ENCODE measurements at places on chromosomes 3 and 15.

DNA sequence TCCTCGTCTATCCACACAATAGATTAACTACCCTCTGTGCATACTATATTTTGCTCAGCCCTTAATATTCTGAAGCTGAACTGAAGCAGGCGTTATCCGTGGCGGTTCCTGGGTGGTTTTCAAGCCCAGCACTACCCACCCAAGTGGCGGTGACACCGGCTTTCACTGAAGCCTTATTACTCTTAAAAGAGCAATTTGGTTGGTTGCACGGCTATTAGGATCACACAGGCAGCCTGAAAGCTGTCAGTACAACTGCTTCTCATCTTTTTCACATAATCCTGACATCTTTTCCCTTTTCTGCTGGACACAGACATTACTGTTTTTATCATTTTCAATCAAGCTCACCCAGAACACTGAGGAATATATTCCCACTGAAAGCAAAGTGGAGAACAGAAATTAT, 525.3 kb upstream of the ZNF717 start:
- no peak for DNase-seq

DNA sequence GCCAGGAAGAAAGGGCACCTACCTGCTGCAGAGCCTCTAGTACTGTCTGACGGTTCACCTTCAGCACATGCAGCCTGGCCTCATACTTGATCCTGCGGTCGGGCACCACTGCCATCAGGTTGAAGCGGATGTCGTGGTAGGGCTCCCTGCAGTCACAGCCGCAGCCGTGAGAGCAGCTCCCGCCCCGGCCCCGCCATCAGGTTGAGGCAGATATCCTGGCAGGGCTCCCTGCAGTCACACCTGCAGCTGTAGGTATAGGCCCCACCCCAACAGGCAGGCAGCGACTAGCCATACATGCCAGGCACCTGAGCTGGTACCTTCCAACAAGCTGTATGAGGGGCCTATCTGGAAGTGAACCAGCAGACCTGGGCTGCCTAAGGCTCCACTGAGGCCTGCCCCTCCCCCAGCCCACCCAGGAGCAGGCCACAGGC, 38.7 kb downstream of the SEMA3G start:
- DNase-seq, result no peak

DNA sequence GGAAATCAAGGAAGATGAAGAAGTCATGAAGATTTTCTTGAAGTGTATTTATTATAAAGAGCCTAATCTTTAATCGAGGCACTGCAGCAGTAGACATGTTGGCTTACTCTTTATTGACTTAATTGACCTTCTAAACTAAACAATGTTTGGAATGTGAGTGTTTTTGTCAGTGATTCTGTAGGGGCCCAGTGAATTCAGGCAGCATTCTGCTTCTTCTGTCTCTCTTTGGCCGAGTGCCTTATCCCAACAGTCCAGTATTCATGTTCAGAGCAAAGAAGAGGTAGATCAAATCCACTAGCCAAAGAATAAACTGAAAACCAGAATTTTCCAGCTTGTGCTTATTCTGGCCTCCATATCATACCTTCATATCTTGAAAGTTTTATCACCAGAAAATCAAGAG, 55.7 kb downstream of the RLBP1 start:
- no peak for DNase-seq

- no peak for DNase-seq
Observed at GRCh38 chr3:157088601-157089454, 71.1 kb downstream of the CCNL1 start.

DNA sequence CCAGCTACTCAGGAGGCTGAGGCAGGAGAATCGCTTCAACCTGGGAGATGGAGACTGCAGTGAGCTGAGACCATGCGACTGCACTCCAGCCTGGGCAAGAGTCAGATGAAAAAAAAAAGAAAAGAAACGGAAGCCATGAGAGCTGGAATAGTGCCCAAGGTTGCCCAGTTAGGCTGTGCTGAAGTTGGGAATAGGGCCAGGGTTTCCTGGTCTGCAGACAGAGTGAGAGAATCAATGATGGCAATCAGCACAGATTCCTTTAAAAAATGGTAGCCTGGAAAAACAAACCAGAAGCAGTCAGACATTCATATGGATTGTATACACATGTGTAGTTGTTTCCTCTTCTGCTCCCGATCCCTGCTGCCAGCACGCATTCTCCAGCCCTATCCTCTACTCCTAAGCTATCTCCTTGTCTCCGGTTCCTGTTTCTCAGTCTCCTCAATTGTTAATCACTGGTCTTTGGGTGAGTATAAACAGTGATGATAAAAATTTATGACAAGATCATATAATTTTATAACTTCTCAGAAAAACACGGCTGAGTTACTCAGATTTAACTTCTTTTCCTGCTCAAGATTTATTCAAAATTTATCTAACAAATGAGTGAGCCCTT, 316.2 kb upstream of the UMPS start:
- DNase-seq, result no peak

- peak; percentile 80 for DNase-seq
Observed at GRCh38 chr3:151867666-151868065, 5.8 kb upstream of the SUCNR1 start.

GRCh38 chr3:66527246-66527645, 26.4 kb upstream of the LRIG1 start:
- no peak for DNase-seq

DNA sequence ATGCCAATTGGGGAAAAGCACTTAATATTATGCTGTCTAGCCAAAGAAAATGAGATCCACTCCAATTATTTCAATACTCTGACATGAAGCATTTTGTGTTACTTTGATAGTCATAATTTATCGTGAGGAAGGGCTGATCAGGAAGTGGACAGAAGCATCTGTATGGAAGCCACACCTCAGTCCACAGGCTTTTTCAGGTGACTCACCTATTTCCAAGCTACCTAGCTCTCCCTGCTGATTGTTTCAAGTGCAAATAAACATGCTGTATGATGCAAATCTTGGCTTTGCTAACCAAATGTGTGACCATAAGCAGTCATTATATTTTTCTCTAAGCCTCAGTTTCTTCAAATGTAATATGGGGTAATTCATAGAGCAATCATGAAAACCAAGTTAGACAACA, 30.8 kb upstream of the CPB1 start:
- DNase-seq, result no peak

DNA sequence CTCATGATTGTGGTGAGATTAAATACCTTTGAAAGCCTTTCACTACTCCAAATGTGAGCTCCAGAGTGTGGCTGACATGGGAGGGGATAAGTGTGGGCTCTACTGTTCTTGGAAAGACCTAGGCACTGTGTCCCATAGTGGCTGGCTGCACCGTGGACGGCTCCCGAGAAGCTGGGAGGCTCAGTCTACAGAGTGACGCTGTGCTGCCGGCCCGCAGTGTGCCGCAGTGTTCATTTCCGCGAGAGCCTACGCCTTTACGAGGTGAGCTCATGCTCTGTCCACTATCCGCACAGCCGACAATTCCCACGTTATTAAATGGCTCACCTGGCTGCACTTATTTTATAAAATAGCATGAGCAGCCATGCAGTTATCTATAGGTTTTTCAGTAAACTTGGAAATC, 66.9 kb downstream of the MTHFS start:
- no peak for DNase-seq

DNA sequence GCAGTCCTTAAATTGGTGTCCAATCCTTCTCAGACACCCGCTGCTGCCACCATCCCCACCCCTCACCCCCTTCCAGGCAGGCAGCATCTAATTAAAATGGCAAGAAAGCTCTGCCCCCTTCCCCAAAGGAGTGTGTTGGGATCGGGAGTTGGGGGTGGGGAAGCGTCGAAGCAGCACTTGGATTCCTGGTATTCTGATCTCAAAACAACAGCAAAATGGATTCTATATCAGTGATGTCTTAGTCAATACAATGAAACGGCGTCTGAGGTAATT, 1.4 kb downstream of the TNIK start:
- DNase-seq, result no peak

GRCh38 chr3:84444726-84445521, 513.9 kb upstream of the CADM2 start:
- DNase-seq, result no peak

- DNase-seq, result no peak
Observed at GRCh38 chr3:106611841-106612240, 743.0 kb upstream of the CBLB start.

GRCh38 chr15:41207687-41208448, 22.7 kb downstream of the EXD1 start:
- no peak for DNase-seq

DNA sequence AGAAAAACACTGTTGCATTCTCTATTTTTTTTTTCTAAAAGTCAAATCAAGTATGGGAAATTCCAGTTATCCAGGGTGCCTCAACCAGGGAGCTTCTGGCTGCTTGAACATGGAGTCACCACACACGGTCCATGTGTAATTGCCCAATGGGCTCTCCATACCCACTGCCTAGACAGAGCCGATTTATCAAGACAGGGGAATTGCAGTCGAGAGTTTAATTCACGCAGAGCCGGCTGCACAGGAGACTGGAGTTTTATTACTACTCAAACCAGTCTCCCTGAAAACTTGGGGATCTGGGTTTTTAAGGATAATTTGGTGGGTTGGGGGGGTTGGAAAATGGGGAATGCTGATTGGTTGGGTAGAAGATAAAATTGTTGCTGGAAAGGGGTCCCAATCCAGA, 149.8 kb downstream of the TJP1 start:
- no peak for DNase-seq

DNA sequence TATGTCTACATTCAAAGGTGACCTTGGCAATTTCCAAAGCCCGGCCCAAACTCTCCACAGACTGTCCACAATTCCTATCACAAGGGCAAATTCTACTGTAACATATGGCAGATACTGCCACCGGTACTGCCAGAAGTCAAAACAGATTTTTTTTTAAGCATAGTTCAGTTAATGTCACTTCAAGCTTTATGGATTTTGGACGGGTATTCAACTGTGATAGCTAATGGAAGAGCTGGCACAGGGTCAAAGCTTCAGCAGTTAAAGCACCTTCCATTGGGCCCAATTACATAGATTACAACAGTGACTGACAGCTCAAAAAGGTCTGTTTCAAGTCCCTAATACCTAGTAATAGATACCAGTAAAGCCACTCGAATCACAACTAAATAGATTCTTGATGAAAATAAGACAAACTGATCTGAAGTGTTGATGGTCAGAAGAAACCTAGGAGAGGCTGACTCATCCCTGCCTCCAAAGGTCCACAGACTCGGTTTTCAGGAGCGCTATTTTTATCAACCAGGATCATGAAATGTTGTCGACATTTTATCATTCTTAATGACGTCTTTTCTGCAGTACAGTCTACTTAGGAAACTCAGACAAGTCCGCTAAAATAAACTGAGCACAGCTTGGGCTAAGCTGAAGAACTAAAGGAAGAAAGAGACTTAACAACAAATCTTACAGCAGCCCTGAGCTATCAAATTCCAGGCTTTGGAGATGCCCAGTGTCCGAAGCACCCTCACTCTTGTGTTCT, 38.7 kb downstream of the ANXA2 start:
- peak; percentile 91 for DNase-seq

GRCh38 chr15:98896002-98896721, 111.4 kb downstream of the PGPEP1L start:
- DNase-seq, result no peak

- DNase-seq, result no peak
Observed at GRCh38 chr3:131349946-131350347, 31.6 kb upstream of the NUDT16 start.

DNA sequence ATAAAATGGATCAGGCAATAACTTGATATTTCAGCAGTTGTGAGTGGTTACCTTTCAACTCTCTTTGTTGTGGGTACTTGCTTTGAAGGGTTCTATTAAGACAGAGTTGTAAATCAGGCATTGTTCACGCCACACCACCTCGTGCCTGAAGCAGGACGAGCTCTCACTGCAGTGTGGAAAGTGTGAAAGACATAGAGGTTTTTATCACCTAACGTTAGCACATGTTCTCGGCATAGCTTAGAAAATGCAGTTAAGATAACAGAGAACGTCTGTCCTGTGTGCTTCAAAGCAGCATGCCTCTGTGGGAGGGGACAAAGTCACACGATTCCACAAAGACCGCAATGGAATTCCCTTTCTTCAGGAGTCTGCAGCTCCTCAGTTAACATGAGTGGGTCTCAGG, 7.8 kb downstream of the ADAMTS17 start:
- DNase-seq, result no peak

GRCh38 chr3:85007195-85008094, 48.7 kb downstream of the CADM2 start:
- no peak for DNase-seq

GRCh38 chr3:136547293-136547692, 204.9 kb downstream of the STAG1 start:
- peak; percentile 14 for DNase-seq

DNA sequence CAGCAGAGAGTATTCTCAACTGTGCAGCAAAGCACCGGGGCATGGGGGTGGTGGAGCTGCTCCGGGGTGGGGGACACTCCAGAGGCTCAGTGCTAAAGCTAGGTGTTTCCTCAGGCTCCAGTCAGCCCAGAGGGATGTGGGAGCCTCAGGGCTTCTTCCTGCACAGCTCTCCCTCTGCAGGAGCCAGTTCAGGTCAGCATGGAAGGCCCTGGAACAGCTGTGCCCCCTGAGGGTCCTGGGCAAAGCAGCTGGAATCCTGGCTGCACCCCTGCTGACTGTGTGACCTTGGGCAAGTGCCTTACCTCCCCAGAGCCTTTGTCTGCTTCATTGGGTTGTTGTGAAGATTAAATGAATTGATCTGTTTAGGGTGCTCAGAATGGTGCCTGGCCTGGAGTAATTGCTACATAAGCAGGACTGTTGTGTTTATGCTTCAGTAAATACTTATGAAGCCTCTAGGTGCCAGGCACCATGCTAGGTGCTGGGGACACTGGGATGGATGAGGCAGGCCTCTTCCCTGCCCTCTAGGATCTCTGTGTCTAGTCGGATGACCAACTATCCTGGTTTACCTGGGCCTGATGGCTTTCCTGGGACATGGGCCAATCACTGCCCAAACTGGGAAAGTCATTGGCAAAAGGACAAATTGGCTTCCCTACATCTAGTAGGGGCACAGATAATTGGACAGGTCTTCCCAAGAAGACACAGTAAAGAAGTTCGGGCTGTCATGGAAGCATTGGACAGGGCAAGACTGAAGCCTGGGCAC, 64.2 kb upstream of the LCTL start:
- no peak for DNase-seq

DNA sequence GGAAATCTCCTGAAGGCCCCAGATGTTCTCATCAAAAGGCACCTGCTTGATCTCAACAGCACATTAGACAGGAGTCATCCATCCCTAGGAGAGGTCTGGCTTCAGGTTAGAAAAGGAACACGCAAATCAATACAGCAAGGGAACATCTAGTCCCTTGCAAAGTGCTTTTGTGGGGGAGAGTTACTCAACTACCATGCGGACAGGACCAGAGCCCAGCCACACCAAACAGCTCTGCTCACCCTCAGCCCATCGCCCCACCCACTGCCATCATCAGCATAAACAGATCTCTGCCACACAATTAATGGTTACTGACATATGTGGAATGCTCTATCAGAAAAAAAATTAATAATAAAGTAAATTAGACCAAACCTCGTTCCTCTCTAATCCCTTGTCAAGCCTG, 85.6 kb downstream of the MYLK start:
- no peak for DNase-seq

GRCh38 chr3:194489736-194490612, 3.2 kb upstream of the ATP13A3 start:
- DNase-seq, result no peak

GRCh38 chr3:5504135-5504534, 316.6 kb downstream of the EDEM1 start:
- no peak for DNase-seq

Data from NCI-H1436 (cell line).